ENCODE measurements at places on chromosomes 5 and 9.

- DNase-seq = no peak
Observed at GRCh38 chr5:75412111-75412990, 75.3 kb downstream of the HMGCR start.

- DNase-seq = no peak
Observed at GRCh38 chr9:132168347-132168746, 6.5 kb downstream of the NTNG2 start.

- no peak for DNase-seq
Observed at GRCh38 chr9:78601957-78602565, 305.1 kb downstream of the PSAT1 start.

DNA sequence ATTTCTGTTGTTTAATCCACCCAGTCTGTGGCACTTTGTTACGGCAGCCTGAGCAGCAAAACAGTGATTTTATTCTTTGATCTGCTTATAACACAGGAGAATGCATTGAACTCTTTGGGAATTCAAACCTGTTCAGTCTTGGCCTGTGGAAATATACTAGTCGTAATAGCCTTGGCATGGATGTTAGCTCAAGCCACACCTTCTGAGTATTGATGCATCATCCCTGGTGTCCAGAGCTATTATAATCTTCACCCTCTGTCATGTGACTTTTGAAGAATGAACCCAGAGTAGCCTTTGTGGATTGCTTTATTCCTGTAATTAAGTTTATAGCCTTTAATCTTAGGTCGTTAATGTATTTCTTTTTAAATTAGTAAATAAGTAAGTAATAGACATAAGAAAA is 50.8 kb upstream of the TEX48 start:
- DNase-seq = no peak

DNA sequence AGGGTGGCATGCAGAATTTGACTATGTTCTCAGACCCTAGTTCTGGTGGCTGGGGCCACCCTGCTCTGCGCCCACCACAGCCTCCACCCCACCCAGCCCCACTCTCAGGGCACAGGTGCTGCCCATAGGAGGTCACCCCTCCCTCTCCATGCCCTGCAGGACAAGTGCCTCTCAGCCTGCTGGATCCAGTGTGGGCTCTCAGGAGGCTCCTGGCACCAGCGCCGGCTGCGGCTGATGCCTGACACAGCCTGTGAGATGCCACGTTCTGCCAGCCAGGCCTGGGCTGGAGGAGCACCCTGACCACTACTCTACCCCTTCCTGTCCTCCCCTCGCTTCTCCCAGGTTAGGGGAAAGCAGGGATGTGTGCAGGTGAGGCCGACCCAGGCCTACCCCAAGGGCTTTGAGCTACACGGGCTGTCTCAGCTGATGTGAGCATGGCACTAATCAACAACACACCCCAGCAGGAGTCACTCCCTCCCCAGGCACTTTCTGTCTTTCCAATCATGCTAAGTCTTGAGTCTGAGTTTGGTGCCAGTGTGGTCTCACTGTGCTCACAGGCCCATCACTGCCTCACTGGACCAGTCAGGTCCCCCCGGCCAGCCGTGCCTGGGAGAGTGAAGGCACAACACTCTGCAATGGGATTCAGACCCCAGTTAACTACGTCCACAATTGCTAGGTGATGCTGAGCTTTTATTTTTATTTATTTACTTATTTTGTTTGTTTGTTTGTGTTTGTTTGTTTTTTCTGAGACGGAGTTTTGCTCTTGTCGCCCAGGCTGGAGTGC is 12.1 kb upstream of the BARX1 start:
- no peak for DNase-seq

- no peak for DNase-seq
Observed at GRCh38 chr5:9230355-9230754, 315.5 kb downstream of the SEMA5A start.

DNA sequence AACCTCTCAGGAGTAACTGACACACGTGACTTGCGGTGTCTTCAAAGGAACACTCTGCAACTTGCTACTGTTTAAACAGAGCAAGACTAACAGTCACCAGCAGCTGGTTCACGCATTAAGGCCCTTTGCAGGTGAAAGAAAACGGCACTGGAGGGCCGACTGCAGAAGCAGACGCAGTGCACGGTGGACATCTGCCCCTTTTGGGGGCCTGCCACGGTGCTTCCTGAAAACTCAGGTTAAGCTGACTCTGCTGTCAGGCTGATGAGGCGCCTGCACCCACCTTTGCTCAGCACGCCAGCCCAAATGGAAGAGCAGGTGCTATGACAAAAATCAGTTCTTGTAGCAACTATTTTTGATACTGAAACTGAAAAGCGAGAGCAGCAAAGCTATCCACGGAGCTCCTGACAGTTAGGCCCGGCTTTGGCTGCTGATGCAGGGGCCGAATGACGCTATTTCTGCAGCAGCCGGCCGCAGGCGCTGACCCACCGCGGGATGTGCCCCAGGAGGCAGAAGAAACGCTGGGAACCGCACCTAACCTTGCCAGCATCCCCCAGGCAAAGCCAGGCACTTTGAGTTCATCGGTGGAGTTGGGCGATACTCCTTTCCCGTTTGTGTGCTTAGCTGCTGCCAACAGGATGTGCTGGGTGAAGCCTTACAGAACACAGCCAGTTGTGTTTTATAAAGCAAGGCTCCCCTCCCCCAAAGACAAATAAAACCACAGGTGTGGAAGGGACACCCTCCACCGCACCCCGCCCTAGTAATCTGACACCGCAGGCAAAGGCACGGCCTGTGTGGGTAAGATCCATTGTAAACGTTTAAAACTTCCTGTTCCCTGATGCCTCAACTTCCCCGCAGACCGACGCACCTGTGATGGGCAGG is 21.1 kb upstream of the TERT start:
- DNase-seq = peak; percentile 81

GRCh38 chr9:93949694-93950449 is 5.3 kb downstream of the BARX1 start:
- DNase-seq = no peak

DNA sequence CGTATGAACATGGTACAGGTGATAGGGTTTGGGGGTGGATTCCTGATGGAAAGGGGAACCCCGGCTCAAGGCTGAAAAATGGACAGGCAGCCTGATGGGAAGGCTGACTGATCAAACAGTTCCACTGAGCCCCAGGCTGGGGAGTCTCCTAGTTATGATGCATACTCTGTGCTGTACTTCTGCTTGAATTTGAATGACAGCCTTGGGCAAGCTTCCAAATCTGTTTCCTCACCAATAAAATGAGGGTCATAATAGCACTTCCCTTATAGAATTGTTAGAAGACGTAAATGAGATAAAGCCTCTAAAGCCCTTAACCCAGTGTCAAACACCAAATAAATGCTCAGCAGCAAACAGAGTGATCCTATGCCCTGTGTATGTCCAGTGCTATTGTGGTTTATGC is 478.5 kb upstream of the DMAC1 start:
- DNase-seq = no peak

GRCh38 chr5:103446813-103447212 is 115.8 kb downstream of the NUDT12 start:
- no peak for DNase-seq

DNA sequence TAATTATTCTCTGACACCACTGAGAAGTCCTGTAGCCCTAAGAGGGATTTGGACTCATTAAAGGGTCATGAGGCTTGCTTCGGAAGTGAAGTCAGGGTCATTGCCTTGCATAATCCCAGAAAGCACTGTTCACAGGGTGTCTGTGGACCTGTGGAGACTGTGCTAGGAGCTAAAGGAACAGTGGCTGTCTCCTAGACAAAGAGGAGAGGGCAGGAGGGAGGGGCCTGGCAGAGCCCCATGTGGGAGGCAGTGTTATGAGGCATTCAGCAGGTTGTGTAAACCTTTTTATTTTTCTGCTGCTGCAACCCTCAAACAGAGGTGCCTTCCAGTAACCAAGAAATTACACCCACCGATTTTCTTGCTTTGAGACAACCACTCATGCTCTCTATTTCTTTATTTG is 3.3 kb downstream of the TMEM174 start:
- DNase-seq = no peak

DNA sequence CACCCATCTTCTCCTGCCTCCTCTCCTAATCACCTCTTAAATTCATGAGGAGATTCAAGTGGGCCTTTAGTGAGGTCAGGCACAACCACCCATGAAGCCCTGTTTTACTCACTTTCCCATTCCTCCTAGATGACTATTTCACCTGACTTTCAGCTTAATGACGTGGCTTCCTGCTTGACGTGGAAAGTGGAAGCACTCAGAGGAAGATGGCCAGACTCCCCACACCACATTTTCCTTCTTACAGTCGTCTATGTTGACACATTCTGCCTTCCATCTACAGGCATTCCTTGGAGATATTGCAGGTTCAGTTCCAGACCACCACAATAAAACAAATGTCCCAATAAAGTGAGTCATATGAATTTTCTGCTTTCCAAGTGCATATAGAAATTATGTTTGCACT is 146.4 kb upstream of the TAS2R1 start:
- DNase-seq = no peak

- DNase-seq = no peak
Observed at GRCh38 chr9:75812141-75812540, 78.3 kb upstream of the PCSK5 start.

DNA sequence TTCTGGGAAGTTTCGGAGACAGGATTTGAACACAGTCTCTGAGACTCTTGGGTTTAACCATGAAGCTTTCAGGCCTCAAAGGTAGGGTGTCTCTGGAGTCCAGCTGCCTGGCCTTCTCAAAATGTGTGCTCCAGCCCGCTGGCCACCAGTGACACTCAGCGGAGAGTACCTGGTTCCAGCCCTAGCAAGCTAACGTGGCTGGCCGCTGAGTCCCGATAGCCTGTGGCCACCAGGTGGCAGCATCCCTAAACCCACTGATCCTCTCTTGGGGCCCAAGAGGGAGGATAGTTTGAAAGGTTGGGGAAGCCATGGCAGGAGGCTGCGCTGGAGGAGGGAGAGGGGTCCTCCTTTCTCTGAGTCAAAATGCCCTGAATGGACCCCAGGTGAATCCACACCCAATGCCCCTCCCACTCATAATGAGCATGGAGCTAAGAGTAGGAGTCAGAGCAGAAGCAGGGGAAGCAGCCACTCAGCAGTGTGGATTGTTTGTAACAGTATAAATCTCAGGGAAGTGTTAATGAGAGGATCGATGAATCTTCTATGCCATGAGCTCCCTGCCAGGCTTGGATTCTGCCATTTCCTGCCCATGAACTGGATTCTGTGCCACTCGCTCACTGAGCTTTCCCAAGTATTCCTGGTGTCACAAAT is 5.4 kb upstream of the TIFAB start:
- DNase-seq = peak; percentile 36

DNA sequence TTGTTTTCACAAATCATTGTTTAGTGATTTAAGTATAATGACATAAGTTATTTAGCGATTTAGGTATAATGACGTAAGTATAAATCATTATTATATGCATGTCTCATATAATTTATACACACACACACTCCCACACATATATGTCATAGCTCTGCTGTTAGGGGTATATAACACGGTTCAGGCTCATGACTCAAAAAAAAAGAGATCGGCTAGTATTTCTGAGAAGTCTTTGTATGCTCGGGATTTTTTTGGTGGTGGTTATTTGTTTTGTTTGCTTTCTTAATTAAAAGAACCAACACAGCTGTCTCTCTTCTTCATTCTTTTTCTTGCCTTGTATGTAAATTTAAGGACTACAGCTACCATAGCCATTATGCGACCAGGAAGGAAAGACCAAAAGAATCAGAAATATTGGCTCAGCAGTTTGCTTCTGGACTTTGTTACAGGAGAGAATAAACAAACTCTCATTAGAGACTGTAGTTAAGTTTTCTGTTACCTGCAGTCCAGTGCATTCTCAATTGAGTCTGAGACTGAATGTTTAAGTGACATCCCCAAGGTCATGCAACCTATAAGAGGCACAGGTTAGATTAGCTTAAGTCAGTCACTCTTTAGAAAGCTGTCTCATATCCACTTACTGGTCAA is 83.2 kb upstream of the NREP start:
- no peak for DNase-seq

DNA sequence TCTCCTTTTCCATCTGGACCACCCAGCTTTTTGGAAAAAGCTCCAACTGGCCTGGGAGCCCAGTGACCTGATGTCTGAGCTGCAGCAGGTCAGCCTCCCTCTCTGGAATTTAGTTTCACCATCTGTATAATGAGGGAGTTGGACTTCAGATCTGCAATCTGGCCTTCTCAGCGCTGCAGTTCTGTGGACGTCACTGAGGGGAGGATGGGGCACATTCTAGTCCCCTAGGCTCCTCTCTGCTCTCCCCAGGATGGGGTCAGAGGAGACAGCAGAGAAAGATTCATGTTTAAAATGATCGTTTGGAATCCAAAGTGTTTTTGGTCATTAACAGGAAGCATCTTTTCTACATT is 10.2 kb downstream of the OR13J1 start:
- no peak for DNase-seq

GRCh38 chr5:158869092-158869491 is 230.6 kb downstream of the EBF1 start:
- no peak for DNase-seq

- no peak for DNase-seq
Observed at GRCh38 chr5:30926218-30926617, 267.3 kb upstream of the CDH6 start.

DNA sequence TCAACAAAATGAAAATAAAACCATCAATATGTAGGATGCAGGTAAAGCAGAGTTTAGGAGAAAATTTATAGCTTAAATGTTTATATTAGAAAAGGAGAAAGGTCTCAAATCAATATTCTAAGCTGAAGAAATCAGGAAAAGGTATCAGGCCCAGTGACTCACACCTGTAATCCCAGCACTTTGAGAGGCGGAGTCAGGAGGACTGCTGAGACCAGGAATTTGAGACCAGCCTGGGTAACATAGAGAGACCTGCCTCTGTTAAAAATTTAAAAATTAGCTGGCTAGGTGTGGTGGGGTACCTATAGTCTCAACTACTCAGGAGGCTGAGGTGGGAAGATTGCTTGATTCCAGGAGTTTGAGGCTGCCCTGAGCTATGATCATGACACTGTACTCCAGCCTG is 32.2 kb downstream of the CCDC69 start:
- DNase-seq = no peak

- no peak for DNase-seq
Observed at GRCh38 chr9:129023036-129023907, 4.9 kb downstream of the SH3GLB2 start.

DNA sequence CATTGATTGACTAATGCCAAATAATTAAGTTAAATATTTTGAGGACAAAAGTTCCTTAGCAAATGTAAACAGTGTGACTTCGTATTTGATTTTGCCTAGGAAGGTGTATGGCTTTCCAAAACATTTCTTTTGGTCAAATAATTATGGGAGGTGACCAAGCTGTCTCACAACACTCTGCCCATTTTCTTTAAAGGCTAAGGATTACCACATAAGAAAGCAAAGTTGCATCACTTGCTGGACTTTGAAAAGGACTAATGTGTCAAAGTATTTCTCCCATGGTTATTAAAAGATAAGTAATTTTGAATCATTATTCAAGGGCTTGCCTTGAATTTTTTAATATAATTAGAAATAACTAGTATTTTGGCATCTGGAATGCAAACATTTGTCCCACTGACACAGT is 74.7 kb downstream of the HAPLN1 start:
- no peak for DNase-seq

All from CD4-positive, alpha-beta T cell treated with Interleukin-6 at 100 ng/mL for 8 hours (primary cell).